ENCODE measurements at places on chromosomes 5 and 9. TPM values are rescaled to one million over a fixed set of nuclear protein-coding genes. Genes with fewer than 3 reads are reported as not detected.

- no peaks in the 10 kb centered on the region for H3K36me3 ChIP-seq
- H3K4me1 ChIP-seq: no peaks in the 10 kb centered on the region
- H3K27me3 ChIP-seq: no peaks in the 10 kb centered on the region
- no peak overlapping the region for H3K4me3 ChIP-seq
These were observed 762.8 kb upstream of the WWC1 start for GRCh38 chr5:167528651-167529050.

- no peak overlapping the region for H3K27ac ChIP-seq
- no peak for DNase-seq
- no peak overlapping the region for H3K4me3 ChIP-seq
These were observed 301.0 kb downstream of the DOCK8 start for GRCh38 chr9:515665-516064.

- H3K4me1 ChIP-seq: no peaks in the 10 kb centered on the region
- peak within 1 kb of the TSS; percentile 49 for H3K4me3 ChIP-seq
- H3K36me3 ChIP-seq: no peaks in the 10 kb centered on the region
- no peaks in the 10 kb centered on the region for H3K27me3 ChIP-seq
- H3K27ac ChIP-seq: peak within 1 kb of the TSS; percentile 64
These were observed at the start of gene ASTN2 for GRCh38 chr9:117414906-117415331. Gene ASTN2, minus strand, starts transcription at chr9:117415057. Its CDS starts 119 bp downstream, at chr9:117414938.

- H3K4me1 ChIP-seq: no peaks in the 10 kb centered on the region
- no peaks in the 10 kb centered on the region for H3K36me3 ChIP-seq
- H3K4me3 ChIP-seq: no peak overlapping the region
- no peak for DNase-seq
- no peaks in the 10 kb centered on the region for H3K27me3 ChIP-seq
- H3K27ac ChIP-seq: no peak overlapping the region
These were observed 164.3 kb downstream of the DOCK2 start for GRCh38 chr5:169801324-169801777.

- H3K4me1 ChIP-seq: peaks cover 21% of the 10 kb centered on the region
- no peaks in the 10 kb centered on the region for H3K27me3 ChIP-seq
- H3K36me3 ChIP-seq: no peaks in the 10 kb centered on the region
- peak; percentile 22 for DNase-seq
These were observed 69.9 kb downstream of the CYFIP2 start for GRCh38 chr5:157335534-157336422.

DNA sequence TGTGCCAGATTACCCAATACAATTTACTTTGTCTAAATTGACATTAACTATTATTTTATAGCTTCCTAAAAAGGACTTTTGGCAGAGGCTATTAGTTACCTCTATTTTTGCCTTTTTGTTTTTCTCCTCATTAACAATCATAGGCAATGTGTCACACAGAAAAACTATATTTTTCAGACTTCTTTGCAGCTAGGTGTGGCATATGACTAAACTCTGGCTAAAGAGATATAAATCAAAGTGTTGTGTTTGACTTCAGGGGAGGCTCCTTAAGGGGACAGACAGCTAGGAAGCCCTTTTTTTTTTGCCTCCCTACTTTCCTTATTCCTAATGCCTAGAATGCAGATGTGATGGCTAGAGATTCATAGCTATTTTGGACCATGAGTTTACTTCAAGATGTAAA, 19.7 kb upstream of the GCNT4 start:
- H3K27me3 ChIP-seq: no peaks in the 10 kb centered on the region
- no peak overlapping the region for H3K27ac ChIP-seq
- H3K36me3 ChIP-seq: no peaks in the 10 kb centered on the region
- H3K4me1 ChIP-seq: no peaks in the 10 kb centered on the region

DNA sequence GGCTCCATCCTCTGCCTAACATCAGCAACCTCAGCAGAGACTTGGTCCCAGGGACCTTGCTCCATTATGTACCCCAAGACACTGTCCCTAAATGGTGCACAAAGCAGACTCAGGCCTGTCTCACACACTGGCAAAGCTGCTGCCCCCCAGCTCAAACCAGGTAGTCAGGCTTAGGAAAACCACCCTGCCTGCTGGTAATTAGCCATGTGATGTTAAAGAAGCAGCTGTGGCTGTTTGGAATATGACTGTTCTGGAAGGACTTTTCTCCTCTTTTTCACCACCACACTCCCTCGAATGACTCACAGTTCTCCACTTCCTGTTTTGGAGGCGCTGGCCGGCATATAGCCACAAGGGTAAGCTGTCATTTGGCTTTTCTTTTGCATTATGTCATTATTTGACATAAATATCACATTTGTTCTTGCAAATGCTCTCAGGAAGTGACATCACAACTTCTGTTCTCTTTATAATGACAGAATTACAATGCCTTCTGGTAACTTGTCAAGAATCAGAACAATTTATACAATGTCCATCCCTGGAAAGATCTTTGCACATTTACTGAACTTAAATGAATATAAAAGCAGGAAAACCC, 113.9 kb downstream of the SUSD1 start:
- H3K36me3 ChIP-seq: no peaks in the 10 kb centered on the region
- peaks cover 27% of the 10 kb centered on the region for H3K4me1 ChIP-seq
- peak; percentile 44 for DNase-seq
- H3K27me3 ChIP-seq: no peaks in the 10 kb centered on the region

GRCh38 chr9:121551985-121552753, 52.5 kb upstream of the GGTA1 start:
- H3K4me3 ChIP-seq: no peak overlapping the region
- H3K36me3 ChIP-seq: no peaks in the 10 kb centered on the region
- peaks cover 6% of the 10 kb centered on the region for H3K4me1 ChIP-seq
- H3K27me3 ChIP-seq: peaks cover 6% of the 10 kb centered on the region
- no peak for DNase-seq

DNA sequence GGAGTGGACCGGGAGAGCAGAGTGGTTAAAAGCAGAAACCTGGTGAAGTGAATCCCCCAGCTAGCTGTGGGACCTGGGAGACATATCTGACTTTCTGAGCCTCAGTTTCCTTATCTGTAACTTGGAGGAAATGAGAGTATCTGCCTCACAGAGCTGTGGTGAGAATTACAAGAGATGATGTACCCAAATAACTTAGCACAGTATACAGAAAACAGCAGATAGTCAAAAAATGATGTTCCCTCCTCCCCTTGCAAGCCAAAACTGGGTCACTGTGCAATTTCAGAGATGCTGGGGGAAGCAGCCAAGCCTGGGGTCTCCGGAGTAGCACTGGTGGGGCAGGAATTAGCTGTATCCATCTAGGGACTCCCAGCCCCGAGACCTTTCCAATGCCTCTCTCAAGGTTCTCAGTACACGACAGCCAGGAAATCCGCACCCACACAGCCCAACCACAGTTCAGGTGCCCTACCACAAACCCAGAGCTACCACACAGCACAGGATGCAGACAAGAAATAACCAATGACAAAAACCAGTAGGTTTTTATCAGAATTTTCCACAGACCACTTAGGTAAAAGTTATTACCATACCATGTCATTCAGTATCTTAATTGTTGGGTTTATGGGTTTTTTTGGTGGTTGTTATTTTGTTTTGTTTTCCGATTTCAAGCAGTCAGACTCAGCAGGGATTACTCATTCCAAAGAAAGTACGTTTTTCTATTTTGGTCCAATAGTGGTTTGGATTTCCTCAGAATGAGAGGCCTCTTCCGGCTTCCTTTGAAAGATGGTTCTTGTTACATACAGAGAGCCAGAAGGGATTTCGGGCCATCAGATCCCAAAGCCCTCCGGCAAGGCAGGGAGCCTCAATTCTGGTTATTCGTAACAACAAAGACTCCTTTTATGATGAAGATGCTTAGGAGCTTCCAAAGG, 4.9 kb upstream of the HRH2 start:
- H3K27me3 ChIP-seq: peaks cover 4% of the 10 kb centered on the region
- no peak overlapping the region for H3K27ac ChIP-seq
- H3K36me3 ChIP-seq: no peaks in the 10 kb centered on the region
- no peaks in the 10 kb centered on the region for H3K4me1 ChIP-seq
- no peak overlapping the region for H3K4me3 ChIP-seq

DNA sequence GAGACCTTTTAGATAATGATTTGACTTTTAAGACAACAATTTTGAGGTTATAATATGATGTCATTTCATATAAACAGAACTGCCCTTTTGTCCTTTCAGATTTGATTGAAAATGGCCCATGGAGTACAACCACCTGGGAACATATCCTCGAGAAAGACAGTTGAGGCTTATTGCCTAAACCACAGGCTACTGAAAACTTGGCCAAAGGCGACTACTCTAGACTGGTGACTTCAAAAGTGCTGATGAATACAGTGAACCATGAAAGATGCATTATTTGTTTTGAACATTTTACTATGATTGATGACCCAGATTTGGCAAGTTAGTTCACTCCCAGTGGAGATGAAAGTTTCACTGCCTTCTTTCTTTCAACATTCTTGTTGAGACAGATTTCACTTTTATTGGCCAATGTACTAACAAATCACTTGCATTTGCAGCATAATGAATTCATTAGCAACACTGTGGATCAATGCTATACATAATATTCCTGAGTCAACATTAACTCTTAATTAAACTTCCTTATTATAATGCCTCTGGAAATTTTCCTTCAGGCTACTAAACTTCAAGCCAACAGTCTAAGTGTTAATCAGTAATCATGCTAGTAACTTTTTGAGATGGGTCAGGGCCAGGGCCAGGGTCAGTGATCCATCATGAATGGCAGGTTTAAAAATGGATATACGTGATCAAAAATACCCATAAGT, 480.3 kb downstream of the RAB3C start:
- no peaks in the 10 kb centered on the region for H3K27me3 ChIP-seq
- H3K36me3 ChIP-seq: no peaks in the 10 kb centered on the region
- DNase-seq: no peak
- no peaks in the 10 kb centered on the region for H3K4me1 ChIP-seq
- H3K27ac ChIP-seq: no peak overlapping the region

GRCh38 chr9:128070874-128071273, 2.8 kb downstream of the SLC25A25 start:
- no peaks in the 10 kb centered on the region for H3K27me3 ChIP-seq
- H3K4me1 ChIP-seq: peaks cover 58% of the 10 kb centered on the region
- no peaks in the 10 kb centered on the region for H3K36me3 ChIP-seq
- no peak overlapping the region for H3K4me3 ChIP-seq
- H3K27ac ChIP-seq: peak overlapping the region; percentile 70

DNA sequence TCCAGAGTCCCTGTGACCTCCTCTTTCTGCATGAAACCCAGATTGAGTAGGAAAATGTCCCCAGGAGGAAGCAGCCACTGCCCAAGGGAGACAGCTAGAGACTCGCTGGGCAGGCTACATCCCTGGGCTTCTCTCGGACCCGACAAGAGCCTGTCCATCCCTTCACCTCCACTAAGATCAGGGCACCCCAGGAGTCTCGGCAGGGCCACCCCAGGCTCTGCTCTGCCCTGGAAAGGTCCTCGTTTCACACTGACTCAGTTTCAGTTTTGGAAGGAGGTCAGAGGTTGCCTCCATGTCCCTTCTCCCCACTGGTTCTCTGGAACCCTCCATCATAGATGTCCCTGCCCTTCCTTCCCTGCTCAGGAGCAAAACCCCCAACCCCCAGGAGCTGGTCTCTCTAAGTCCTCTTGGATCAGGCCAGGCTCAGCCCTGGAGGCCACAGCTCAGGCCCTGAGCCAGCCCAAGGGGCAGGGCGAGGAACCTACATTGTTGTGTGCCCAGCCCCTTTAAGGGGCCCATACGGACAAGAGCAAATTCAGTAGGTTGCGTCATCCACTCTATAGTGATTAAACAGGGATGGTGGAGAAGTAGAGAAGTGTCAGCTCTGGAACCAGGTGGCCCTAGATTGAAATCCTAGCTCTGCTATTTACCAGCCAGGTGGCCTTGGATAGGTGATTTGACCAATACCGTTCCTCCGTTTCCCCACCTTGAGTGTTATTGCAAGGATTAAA, 37.4 kb downstream of the C9orf50 start:
- no peak overlapping the region for H3K27ac ChIP-seq
- no peak overlapping the region for H3K4me3 ChIP-seq
- no peak for DNase-seq

GRCh38 chr5:140182803-140183367, 7.9 kb downstream of the CYSTM1 start:
- no peaks in the 10 kb centered on the region for H3K36me3 ChIP-seq
- H3K4me3 ChIP-seq: no peak overlapping the region
- peak; percentile 65 for DNase-seq
- no peaks in the 10 kb centered on the region for H3K27me3 ChIP-seq

- H3K27ac ChIP-seq: no peak overlapping the region
- no peaks in the 10 kb centered on the region for H3K27me3 ChIP-seq
- no peak for DNase-seq
These were observed 38.8 kb downstream of the CWC27 start for GRCh38 chr5:64807520-64807919.

DNA sequence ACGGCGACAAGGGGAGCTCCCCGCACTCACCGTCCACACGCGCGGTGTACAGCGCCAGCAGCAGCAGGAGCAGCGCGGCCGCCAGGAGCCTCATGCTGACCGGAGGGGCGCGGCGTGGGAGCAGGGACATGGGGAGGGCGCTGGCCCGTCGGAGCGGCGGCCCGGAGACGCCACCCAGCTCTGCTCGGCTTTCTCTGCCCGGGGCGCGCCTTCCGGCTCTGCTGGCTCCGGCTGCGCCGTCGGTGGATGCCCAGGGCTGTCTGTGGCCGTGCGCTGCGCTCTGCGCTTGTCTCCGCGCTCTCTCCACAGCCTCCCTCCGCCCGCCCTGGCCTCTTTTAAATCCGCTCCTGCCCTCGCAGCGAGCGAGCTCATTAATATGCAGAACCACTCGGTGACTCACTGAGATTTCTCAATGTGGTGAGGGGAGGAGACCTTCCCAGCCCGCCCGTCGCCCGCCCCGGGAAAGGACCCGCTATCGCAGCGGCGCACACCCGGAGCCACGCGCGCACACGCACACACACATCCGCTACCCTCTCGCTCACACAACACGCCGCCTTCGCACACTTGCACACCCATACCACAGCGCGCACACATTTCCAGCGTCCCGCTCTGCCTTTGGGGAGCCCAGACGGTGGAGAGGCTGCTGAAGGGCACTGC, at the start of gene CXCL14:
Gene CXCL14, minus strand, starts transcription at position 307 of the 657 bp plus-strand sequence. Its CDS starts 213 bp downstream, at position 94.
- peak within 1 kb of the TSS; percentile 51 for H3K27ac ChIP-seq
- H3K4me3 ChIP-seq: peak within 1 kb of the TSS; percentile 35
- no peaks in the 10 kb centered on the region for H3K36me3 ChIP-seq
- no peak for DNase-seq
- peaks cover 32% of the 10 kb centered on the region for H3K27me3 ChIP-seq

DNA sequence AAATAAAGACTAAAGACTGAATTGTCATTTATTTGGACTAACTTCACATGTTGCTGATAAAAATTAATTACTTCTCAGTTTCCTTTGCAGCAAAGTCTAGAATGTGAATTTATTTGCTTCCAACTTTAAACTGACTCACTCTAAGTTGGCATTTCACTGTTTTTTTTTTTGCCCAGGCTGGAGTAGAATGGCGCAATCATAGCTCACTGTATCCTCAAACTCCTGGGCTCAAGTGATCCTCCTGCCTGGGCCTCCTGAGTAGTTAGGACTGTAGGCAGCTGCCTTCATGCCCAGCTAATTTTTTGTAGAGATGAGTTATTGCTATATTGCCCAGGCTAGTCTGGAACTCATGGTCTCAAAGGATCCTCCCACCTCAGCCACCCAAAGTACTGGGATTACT, 3.5 kb downstream of the CCNB1 start:
- H3K36me3 ChIP-seq: no peaks in the 10 kb centered on the region
- no peak overlapping the region for H3K4me3 ChIP-seq
- no peak overlapping the region for H3K27ac ChIP-seq
- no peak for DNase-seq

Gene PKD2L2
- not detected for total RNA-seq

Gene TXNDC8
- not detected for total RNA-seq

Gene CCDC192
- total RNA-seq: 1.8 TPM

Gene DIPK1B
- total RNA-seq: 9.4 TPM

Gene NDUFS4
- 46.3 TPM for total RNA-seq

Data from tibial nerve (tissue), 4 donors.